ENCODE measurements at places on chromosomes 13 and 19. TPM values are rescaled to one million over a fixed set of nuclear protein-coding genes. Genes with fewer than 3 reads are reported as not detected.
A peak's percentile ranks its signal among the peaks of the same experiment; 100 is the strongest.

The ABCC4 gene
- 8.1 TPM for polyA plus RNA-seq

The ADGRE2 gene
- polyA plus RNA-seq: 0.22 TPM

The ZNF730 gene
- 2.2 TPM for polyA plus RNA-seq

The FLT3LG gene
- polyA plus RNA-seq: 7.8 TPM

The ZNF556 gene
- not detected for polyA plus RNA-seq

The PRX gene
- 1.9 TPM for polyA plus RNA-seq

The FAM32A gene
- 205 TPM for polyA plus RNA-seq

DNA sequence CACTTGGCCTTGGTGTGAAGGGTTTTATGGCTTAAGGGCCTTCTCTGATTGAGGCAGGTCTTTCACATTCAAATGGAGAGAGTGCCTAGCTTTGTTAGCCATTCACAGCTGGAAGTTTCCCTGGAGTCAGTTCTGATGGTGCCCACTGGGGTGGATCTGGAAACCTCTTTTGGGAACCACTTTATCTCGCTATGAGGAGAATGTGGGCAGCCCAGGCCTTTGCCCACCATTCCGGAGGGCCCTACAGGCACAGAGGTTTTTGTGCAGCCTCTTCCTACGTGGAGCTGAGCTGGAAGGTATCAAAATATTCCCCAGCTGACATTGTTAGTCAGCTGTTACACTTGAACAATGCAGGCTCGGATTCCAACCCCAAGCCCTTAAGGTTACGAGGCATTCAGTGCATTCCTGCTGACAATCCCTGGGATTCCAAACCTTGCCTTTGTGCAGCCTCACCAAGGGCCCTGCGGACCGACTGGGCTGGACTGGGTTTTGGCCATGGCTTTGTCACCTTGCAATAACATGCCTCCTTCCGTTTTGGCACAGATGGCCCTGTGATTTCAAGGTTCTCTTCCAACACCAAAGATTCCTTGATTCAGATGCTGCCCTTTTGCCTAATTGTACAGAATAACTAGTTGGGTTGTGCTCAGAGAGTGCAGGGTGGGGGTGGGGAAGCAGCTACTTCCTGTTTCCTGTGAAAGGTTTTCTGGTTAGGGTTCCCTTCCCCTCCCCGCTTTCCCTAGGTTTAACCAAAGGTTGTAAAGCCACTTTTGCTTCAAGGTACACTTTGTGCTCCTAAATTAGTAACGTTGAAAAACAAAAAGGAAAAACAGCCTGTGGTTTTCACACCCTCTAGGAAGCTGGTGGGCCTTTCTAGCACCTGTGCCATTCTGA lies 27.0 kb downstream of the SAE1 start:
- DNase-seq: peak; percentile 68

DNA sequence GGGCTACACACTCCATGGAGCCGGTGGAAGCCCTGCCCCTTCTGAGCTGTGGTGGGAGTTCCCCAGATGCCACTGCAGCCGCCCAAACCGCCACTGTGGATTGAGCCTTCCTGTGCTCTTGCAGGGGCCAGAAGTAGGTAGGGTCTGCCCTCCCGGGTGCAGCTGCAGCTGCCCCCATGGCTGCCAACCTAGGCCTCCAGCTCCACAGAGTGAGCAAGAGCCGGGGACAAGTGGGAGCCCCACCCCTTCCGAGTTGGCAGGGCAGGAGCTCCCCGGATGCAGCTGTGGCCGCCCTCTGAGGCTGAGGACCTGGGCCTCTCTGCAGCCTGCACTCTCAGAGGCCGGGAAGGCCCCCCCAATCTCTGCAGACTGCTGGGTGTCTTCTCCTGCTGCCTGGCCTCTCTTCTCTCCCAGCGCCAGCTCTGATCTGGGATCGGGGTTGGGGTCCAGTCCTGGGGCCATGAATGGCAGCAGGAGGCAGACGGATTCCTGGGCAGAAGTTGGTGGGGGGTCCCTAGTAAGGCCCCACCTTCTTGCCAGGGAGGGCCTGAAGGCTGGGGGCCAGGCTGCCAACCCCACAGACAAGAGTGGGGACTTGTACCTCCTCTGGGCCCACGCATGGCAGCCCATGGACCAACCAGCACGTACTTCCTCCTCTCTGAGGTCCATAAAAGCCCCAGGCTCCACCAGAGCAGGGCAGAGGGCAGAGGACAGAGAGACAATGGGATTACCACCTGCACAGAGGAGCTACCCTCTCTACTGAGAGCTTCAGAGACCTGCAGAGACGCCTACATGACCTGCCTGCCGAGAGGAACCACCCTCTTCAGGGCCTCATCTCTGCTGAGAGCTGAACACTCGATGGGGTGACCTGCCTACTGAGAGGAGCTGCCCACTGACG lies 28.9 kb downstream of the AP2S1 start:
- DNase-seq: peak; percentile 63

DNA sequence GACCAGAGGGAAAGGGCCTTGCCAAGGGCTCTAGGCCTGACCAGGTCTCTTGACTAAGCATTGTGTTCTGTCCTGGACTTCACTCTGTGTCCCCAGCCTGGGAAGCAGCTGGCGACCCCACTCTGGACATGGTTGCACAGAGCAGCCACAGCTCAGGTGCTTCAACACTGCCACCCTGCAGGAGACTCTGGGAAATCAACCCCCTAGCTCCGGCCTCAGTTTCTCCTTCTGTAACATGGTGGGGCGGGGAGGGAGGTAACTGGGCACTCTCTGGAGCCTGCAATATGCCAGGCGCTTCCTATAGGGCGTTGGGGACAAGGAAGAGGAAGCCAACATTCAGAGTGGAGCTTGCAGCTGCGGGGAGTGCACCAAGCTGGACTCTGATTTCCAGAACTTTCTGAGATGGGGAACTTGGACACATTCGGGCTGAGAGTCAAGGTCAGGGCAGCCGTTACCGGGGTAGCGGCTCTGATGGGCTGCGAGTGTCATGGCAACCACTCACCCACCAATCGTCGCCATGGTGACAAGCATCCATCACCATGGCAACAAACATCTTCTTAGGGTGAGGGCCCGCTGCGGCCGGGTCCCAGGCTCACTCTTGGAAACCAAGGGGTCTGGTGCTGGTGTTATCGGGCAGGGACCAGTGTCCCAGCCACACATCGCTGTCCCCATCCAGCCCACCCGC lies 12.8 kb downstream of the F2RL3 start:
- no peak for DNase-seq

DNA sequence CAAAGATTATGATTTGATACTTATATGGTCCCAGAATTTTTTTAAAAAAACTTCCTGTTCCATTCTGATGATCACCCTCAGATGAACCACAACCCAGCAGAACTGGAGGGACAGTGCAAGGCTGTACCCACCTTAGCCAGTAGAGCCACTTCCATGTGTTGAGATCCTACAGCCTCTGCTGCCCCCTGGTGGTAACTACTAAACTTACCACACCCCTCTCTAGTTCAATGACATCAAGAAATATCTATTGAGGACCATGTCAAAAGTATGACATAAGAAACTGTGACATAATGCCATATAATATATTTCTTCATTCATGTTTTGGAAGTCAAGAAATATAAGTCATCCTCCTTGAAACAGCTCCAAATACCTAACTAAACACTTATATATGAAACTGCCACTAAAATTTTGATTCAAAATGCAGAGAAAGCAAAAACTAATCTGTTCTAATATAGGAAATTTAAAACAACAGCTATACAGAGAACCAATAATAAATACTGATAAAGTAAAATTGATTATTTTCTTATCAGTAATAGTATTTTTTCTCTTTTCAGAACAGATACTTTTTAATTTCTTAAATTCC lies 412.6 kb downstream of the KCTD12 start:
- DNase-seq: peak; percentile 69

DNA sequence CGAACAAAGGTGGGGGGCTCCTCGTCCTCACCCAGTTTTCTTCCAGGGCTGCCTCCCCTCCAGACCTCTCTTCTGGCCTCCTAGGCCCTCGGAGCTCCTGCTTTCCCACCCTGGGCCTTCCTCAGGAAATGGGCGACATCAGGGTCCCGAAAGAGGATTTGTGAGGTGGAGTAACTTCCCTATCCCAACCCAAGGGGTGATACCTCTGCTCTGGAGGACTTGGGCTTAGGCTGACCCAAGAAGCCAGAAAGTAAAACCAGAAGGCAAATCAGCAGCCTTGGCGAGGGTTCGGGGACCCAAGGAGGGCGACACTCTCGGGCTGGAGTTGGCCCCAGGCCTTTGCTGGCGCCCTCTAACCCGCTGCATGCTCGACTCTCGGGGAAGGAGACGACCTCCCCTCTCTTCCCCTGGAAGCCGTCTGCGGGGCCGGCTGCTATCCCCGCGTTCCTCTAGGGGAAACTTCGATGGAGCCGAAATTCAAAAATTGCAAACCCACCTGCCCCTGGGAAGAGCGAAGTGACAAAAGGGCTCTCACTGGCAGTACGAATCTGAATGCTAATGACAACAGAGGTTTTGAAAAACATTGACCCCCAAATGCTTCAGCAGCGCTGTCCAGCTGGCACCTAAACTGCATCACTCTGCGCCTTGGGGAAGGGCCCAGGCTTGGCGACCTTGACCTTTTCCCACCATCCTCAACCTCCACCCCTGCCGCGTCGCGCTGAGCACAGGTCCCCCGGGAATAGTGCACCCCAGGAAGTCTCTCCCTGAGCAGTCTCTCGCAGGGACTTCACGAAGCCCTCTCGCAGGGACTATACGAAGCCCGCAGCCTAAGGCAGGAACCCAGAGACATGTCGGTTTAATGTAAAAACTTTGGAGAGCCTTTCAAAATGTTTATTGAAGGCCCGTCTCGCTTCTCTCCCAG lies 2.4 kb downstream of the PDX1 start:
- DNase-seq: no peak

DNA sequence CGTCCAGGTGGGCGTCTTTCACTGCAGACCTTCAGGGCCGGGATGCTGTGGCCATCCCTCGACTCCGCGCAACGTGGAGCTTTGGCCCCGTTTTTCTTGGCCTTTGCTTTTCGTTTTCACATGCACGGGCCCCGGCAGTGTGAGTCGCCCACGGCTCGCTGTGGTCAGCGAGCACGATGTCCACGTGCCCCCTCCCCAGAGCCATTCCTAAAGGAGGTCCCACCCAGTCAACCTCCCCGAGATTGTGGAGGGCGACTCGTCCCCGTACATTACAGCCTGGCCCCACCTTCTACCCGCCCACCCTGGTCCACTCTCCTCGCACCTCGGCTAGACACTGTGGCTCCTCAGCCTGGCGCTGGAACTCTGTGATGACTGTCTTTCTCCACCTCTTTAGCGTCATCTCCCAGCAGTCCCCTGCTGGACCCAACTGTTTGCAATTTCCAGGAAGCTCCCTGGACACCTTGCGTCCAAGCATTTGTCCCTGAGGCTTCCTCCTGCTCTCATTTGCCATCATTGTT lies 405 bp downstream of the ZNF446 start:
- peak; percentile 39 for DNase-seq

DNA sequence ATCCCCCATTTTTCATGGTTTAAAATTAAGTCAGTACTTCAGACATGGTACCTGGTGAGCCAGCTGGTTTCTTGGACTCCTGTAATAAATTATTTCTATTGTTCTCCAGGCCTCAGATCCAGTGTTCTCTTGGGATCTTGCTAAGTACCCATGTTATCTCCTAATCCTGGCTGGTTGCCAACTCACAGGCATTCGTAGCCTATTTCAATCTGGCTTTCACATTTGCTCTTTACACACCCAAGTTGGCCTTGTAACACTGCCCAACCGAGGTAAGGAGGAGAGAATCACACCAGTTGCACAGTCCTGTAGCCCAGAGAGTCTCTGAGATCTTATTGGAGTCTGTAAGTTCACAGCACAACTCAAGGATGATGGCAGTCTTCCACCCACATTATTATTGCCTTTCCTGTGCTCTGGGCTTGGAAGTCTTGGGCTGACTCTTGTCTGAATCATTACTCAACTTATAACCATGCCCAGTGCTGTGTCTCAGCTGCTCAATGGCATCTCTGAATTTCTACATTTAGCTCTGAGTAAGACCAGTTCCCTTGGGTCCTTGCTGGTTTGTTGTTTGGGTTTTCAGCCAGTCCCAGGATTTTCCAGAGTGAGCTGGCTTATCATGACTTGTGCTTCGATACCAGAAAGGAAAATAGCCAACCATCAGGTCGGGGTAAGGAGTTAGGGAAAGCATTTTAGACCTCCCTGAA lies 76.6 kb upstream of the KLF12 start:
- DNase-seq: peak; percentile 84

DNA sequence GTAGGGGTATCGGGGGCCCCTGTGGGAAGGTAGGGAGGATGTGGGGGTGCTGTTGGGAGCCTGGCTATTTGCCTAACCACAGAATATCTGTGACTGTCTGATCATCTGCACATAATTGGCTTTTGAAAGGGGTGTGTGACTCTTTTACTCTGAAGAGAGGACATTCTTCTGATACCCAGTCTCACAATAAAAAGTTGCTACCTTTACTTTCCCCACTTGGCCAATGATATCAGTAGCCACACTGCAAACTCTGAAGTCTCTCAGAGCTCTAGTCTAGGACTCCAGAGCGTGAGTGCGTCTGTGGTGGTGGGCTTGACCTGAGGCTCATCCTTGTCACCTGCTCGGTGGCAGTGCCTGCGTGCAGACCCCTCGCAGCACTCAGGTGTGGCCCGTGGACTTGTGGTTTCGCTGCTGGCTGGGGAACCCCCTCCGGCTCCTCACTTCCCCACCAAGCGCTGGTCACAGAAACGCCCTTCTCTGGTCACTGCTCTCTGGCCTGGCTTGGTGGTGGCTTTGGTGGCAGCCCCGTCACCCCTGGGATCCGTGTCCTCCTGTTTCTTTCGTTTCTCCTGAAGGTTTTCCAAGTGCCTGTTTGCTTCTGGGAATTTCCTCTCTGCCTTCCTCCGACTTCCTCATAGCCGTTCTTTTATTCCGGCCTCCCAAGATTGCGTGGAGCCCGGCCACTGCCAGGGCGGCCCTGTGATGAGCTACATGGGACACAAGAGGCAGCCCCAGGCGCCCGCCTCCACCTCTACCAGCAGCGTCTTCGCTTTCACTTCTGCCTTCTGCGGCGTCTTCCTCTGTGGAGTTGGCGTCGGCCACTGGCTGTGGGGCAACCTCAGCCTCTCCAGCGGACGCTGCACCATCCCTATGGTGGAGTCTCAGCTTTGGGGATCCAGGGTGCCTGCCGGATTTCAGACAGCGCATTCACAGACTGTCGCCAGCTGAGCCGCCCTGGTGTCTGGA lies 78.0 kb downstream of the ATP11A start:
- no peak for DNase-seq

GRCh38 chr13:114110091-114110829 lies 22.2 kb downstream of the RASA3 start:
- DNase-seq: no peak

DNA sequence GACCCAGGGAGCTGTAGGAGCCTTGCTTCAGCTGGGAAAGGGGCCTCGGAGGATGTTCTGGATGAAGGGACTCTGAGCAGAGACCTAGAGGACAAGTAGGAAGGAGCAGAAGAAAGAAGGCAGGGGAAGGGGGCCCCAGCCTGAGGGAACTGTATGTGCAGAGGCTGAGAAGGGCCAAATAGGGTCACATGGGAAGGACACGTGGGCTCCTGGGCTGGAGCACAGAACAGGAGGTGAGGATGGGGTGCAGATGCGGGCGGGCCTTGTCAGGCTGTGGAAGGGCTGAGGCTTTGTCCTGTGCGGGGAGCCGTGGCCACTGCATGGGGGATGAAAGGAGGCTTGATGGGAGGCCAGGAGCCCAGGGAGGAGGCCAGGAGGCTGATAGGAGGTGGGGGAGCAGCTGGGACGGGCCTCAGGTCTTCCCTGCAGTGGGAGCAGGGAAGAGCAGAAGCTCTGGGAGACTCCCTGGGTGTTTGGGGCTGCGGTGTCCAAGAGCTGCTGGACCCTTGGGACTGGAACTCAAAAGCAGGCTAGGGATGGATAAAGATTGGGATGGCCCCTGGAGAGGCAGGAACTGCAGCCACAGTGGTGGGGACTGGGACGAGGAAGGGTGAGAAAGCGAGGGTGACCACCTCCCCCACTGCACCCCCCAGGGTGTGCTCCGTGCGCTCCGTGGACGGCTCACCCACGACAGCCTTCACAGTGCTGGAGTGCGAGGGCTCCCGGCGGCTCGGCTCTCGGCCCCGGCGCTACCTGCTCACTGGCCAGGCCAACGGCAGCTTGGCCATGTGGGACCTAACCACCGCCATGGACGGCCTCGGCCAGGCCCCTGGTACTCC lies 11.4 kb upstream of the LTBP4 start:
- no peak for DNase-seq
